ENCODE measurements at places on chromosomes 3 and 15.

DNA sequence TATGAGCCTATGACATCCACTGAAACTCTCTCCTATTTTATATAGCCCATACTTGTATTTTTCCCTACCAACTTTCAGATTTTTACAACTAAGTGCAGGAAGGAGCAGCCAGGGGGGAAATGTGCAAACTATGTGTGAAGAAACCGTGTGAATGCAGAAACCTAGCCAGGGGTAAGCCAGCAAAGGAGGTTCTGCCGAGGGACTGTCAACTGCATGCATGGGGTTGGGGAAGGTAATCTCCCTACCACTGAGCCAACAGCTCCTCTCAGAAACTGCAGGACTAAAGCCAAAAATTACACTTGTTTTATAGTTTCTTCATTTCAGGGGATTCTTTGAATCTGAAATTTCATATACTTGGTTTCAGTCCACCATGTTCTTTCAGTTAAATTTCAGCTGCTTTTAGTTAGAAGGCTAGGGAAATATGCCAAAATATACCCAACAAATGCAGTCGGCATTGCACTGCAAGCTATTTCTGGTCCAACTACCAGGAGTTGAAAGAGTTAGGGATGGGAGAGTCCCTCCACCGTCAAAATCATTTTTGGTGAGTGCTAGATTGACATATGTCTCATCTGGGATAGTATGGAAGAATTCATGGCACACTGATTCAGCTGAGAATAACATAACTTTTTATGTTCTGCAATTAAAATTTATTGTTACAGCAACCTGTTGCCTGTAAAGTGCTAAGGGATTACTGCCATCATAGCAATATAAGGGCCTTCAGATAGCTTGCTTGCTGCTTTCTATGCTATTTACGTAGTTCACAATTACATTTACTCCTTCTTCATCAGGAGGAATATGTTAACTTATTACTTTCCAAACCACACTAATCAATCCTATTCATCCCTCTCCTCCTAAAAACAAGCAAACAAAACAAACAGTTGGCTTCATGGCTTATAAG is 904.2 kb downstream of the ROBO1 start:
- no peak for DNase-seq

DNA sequence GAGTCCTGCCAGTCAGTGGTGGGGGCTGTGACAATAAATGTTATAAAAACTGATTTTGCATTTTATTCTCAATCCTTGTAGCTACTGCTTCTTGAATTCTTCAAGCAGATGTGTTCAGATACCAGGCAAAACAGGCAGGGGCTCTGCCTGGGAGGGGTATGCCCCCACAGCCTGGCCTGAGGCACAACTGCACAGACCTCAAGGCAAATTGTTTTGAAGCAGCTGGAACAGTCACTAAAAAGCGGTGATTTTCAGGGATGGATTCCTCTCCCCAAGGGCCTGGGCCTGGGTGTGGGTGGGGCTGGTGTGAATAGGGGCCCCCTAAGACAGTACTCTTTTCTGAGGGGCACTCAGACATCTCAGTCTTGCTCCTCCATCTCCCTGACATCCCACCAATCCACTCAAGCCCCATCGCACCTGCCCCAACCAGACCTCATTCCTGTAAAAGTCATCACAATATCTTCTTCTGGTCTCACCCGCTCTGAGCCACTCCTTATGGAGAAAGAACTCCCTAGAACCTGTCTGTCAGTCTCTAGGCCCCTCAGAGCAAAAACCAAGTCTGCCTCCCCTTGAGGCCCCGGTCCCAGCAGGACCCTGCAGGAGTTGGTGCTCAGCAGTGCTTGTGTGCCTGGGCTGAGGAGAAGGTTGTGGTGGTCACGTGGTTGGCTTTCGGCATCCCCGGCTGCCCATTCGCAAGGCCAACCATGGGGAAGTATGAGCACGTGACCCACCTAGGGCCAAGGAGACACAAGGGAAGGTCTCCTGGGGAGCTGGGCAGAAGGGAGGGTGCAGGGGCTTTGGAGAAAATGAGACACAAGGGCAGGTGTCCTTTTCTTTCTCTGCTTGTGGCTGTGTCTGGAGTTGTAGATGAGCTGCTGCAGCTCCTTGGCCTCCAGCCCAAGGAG is 2.9 kb upstream of the PSTPIP1 start:
- no peak for DNase-seq

GRCh38 chr3:186790261-186790981 is 7.0 kb downstream of the EIF4A2 start:
- DNase-seq: no peak

DNA sequence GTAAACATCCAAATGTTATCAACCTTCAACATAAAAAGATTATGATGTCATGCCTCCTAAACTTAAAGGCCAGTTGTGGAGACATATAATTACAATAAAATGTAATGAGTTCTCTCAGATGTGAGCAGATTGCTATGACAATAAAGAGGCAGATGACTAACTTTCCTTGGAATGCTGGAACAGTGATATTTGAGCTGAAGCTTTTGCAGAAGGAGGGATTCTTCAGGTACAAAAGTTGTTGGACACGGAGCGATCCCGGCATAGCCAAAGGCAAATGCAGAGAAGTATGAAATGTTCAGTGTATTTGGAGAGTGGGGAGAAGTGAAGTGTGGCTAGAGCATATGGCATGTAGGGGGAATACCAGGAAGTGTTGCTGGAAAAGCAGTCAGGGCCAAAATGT is 520.1 kb downstream of the FGF12 start:
- DNase-seq: no peak

DNA sequence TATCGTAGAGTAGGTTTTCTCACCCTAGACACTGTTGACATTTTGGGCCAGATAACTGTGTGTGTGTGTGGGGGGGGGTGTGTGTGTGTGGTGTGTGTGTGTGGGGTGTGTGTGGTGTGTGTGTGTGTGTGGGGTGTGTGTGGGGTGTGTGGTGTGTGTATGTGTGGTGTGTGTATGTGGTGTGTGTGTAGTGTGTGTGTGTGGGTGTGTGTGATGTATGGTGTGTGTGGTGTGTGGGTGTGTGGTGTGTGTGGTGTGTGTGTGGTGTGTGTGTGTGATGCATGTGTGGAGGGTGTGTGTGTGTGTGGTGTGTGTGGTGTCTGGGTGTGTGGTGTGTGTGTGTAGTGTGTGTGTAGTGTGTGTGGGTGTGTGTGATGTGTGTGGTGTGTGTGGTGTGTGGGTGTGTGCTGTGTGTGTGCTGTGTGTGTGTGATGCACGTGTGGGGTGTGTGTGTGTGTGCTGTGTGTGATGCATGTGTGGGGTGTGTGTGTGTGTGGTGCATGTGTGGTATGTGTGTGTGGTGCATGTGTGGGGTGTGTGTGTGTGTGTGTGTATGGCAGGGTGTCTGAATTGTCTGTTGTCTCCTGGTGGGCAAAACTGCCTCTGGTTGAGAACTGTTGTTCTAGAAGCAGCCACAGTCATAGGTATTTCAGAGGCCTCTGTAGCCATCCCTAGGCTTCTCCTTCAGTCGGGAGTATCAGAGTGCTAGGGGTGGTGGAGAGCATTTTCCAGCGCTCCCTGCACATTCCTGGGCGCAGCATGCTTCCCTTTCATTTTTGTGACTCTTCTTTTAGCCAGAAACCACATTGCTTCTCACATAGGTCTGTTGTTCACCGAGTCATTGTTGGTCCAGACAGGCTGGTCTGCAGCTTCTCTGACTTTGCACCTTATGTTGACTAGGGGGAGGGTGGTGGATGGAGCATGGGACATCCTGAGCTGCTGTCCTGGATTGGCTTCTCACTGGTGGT is 84.4 kb downstream of the THSD4 start:
- DNase-seq: no peak

- peak; percentile 73 for DNase-seq
These were observed 1.5 kb downstream of the SNRPN start for GRCh38 chr15:24956111-24956838.

- no peak for DNase-seq
These were observed 77.2 kb downstream of the C3orf38 start for GRCh38 chr3:88226910-88227309.

DNA sequence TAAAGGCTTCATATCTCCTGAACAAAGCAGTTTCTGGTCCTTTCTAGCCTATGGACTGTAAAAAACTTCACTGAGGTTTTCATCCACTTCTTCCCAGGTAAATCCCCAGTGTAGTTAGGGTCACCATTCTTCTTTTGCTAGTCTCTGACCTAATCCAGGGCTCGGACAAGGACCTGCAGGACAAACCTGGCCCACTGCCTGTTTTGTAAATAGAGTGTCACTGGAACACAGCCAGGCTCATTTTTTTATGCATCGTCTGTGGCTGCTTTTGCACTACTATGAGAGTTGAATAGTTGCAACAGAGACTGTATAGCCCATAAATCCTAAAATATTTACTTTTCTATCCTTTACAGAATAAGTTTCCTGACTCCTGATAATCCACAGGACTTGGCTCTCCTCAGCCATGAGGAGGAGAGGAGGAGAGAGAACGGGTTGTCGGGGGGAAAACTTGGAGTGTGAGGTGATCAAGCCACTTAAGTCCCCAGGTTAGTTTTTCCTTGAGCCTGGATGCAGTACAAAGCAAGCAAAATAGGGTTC is 29.0 kb downstream of the CCR3 start:
- no peak for DNase-seq

GRCh38 chr15:71752604-71753289 is 57.6 kb upstream of the NR2E3 start:
- no peak for DNase-seq

GRCh38 chr3:69881051-69881450 is 118.5 kb upstream of the SAMMSON start:
- DNase-seq: no peak

DNA sequence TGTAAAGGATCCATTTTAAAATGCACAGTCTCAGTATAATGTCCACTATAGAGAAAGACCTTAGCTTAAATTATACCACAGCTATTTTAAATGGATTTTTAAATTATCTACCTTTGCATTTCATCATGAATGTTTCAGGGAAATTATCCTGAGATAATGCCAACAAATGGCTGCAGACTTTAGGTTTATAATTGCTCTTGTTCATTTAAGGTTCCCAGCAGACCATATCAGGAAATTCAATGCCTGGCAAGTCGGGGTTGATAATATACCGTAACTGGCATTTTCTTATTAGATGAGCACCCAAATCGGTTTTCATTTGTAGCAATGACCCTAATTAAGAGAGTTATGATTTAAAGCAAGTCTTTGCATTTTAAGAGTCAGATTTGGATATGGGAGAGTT is 227.1 kb upstream of the ARRDC4 start:
- DNase-seq: no peak

GRCh38 chr3:155131104-155131503 is 51.0 kb downstream of the MME start:
- DNase-seq: peak; percentile 4

- no peak for DNase-seq
These were observed 592.7 kb upstream of the NAALADL2 start for GRCh38 chr3:174266476-174266875.

Data from heart right ventricle (tissue), 16 donors.